ENCODE measurements at places on chromosomes 16 and 17.

DNA sequence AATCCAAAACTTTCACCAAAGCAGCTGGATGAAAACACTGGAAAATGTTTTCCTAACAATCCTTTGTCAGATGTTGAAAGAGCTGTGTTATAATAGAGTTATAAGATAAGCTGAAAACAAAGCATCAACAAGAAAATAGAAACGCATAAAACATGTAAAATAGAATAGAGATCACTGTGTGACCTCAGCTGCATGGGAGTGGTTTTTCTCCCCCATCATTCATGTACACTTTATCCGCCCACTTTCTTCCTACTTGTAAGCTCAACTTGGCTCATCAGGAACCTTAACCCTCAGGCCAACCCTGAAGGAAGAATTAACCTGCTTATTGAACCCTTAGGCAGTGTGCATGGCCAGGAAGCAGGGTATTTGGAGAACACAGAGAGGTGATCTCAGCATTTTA is 238.5 kb upstream of the PMFBP1 start:
- DNase-seq, result no peak

GRCh38 chr16:66397736-66398433 is 29.2 kb upstream of the BEAN1 start:
- no peak for DNase-seq

DNA sequence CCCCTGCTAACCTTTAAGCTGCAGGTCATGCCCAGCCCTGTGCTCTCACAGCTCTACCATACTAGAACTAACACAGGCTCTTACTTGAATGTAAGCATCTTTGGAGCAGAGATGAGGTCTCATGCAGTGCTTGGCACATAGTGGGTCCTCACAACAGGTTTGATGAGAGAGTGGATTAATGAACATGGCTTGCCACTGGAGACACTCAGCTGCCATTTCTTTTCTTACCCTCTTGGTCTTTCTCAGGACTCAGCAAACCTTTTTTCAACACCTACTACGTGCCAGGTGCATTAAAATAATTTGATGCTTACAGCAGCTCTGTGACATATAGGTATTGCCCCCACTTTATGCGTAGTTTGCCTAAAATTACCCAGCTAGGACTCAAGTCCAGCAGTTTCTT is 133.2 kb downstream of the MSI2 start:
- no peak for DNase-seq

DNA sequence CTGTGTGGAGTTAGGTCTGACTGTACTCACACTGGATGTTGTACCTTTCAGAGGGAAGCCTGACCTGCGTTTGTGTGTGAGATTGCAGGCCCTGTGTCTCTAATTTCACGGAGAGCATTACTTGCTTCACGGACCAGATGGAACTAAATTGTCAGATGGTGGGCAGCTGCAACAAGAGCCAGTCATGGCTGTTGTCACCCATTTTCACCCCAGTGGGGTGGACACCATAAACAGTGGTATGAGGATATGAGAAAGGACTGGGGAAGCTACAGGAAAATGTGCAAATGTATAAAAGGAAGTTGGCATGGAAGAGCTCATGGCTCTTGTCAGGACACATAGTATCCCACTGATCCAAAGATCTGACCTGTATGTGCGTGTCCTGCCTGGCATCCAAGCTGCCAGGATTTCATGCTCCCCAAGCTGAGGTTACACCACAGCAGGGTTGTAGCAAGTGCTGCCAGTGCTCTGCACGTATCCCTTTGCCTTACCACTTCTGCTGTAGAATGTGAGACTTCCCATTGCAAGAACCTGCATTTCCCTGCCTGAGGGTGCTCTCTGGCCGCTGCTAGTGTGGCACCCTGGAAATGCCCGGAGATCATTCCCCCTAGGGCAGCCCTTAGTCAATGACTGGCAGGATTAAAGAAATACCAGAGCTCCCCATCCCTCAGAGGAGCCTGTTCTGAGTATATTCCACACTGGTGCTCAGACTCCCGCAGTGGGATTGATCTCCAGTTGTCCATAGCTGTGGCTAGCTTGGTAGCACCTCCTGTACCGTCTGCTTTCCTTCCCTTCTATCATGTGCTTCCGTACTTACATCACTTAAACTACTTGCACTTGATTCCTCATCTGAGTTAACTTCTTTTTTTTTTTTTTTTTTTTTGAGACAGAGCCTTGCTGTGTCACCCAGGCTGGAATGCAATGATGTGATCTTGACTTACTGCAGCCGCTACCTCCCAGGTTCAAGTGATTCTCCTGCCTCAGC is 70.4 kb upstream of the TANC2 start:
- no peak for DNase-seq

DNA sequence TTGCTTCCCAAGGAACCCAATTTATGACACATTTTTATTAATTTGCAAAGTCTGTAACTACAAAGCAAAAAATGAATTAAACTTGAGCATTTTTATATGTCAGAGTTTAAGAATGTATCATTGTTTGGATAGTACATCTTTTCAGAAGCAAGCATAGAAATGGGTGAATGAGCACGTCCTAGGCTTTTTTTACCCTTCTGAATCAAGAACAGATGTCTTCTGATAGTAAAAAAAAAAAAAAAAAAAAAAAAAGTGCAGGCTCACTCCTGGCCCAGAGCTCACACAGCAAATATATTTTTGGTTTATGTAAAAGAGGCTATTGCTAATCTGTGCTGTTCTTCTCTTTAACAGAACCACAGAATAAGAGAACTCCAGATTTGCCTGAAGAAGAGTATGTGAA is 6.3 kb downstream of the TERF2IP start:
- peak; percentile 61 for DNase-seq

GRCh38 chr17:67017910-67018309 is 26.4 kb upstream of the CACNG1 start:
- no peak for DNase-seq

- DNase-seq, result no peak
Measured at GRCh38 chr17:14107889-14108288, 38.6 kb downstream of the COX10 start.

DNA sequence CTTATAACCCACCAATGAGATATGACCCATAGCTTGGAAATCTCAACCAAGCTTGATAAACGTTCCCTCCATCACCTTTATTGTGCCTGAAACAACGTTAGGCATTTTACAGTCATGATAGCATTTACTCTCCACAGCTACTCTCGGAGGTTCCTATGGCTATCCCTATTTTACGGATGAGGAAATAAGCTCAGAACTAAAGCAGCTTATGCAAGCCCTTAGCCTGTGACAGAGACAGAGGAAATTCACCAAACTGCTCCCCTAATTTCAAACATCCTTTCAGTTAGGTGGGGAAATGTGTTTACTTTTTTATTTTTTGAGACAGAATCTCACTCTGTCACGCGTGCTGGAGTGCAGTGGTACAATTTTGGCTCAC is 18.7 kb downstream of the DCUN1D3 start:
- DNase-seq, result no peak

DNA sequence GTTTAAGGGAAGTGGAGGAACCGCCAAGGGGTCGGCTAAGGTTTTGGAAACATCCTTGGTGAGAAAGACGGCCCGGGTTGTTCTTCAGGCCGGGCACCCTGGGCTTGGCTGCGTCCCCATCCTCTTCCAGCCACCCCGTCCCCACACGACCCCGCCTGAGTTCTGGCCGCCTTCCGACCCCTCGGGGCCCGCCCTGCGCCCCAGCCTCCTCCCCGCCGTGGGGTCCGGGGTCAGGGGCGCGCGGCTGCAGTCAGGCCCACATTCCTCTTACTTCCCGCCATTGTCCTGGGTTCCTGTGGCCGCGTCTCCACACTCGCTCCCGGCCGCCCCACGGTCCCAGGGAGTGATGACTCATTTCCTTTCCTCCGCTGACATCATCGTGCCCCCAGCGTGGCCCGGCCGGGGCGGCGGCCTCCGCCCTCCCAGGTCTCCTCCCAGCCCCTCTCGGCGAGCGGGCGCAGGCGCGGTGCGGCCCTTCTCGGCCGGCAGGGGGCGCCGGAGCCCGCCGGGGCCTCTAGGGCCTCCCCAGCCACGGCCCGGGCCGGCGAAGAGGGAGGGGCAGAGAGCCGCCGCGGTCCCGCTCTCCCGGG is 59.6 kb downstream of the WSB1 start:
- peak; percentile 19 for DNase-seq

DNA sequence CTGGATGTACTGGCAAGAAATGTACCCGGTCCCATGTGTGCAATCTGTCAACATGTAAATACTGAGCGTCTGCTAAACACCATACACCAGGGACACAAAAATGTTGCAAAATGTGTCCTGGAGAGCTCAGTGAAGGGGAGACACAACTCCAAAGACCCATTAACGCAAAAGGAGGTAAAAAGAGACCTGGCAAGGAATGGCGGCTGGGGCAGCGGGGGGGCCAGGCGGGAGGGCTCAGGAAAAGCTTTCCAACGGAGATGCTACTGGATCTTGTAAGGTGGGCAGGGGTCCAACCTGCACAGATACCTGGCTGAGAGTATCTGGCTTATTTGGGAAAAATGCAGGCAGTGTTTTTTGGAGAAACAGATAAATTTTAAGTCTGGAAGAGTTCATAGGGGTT is 40.7 kb downstream of the ADCY9 start:
- no peak for DNase-seq

Measured in AG04449 (cell line).